Activated CD4-positive, alpha-beta T cell treated with anti-CD3 and anti-CD28 coated beads for 24 hours (primary cell): ENCODE measurements at places on chromosomes 2 and 18.
A peak's percentile ranks its signal among the peaks of the same experiment; 100 is the strongest.

DNA sequence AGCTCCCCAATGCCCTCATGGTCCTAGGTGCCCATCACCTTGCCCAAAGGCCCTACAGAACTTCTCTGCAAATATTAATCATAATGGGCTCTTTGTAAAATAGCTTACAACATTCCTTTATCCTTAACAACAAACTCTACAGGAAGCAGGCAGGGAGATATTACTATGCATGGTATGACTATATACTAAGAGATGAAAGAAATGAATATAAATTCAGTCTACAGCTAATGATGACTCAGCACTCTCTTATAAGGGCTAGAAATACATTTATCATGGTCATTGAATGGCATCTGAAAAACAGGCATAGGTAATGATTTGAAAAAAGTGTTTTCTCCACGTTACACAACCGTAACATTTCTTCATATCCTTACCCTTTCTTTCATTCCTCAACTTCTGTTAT, 254.8 kb upstream of the DSEL start:
- no peak for DNase-seq

- no peak for DNase-seq
Measured at GRCh38 chr2:193199322-193199721, 1004.6 kb upstream of the TMEFF2 start.

- DNase-seq, result no peak
Measured at GRCh38 chr2:159153463-159153862, 133.0 kb downstream of the WDSUB1 start.

- DNase-seq, result no peak
Measured at GRCh38 chr2:71938659-71939587, 208.7 kb downstream of the CYP26B1 start.

DNA sequence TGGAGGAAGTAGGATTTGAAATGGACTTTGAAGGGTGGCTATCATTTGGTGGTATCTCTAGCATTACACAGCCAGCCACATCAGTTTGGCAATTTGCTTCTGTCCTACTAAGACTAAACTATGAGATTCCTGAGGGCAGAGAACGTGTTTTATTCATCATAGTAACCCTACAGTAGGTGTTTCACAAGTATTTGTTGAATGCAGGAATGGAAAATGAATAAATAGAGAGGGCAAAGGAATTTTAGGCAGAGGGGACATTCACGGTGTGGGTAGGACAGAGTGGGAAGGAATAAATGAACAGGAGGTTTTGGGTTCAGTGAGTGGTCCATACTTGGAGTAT, 15.7 kb upstream of the GPR39 start:
- DNase-seq, result no peak

DNA sequence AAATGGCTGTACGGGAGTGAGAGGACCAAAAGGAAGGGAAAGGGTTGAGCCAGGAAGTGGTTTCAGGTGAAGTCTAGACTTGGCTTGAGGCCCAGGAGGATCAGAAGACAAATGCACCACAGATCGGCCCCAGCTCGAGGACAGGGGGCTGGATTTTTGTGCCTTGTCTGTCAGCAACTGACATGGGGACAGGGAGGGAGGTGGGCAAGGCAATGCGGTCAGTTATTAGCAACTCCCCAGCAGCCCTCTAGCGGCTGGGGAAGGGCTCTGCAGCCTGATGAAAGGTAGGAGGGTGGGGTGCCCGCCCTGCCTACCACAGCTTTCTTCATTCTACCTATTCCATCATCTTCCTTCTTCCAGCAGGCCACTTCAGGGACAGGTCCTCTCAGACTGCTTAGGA, 50.0 kb downstream of the CPO start:
- no peak for DNase-seq

DNA sequence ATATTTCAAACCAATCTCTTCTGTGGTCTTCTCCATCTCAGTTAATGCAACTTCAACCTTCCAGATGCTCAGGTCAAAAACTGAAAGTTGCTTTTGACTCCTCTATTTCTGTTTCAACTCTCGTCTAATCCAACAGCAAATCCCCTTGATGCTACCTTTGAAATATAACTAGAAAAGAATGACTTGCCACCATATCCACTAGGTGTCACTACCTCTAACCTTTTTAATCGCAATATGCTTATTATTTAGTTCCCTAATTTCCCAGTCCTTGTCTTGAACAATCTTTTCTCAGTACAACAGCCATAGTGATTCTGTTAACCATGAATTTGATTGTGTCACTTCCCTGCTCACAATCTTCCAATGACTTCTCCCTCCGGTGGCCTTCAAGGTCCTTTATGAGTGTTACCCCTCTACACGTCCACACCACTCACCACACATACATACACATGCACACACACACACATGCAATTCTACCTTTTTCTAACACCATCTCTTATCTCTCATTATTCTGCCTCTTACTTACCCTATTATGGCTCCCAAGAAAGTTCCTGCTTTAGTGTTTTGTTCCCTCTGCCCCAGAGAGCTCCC, 245.5 kb upstream of the KCNJ3 start:
- DNase-seq, result no peak

DNA sequence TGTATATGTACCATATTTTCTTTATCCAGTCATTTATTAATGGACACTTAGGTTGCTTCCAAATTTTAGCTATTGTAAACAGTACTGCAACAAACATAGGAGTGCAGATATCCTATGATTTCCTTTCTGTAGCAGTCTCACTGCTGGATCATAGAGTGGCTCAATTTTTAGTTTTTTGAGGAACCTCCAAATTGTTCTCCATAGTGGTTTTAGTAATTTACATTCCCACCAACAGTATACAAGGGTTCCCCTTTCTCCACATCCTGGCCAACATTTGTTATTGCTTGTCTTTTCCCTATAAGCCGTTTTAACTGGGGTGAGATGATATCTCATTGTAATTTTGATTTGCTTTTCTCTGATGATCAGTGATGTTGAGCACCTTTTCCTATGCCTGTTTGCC, 114.3 kb downstream of the TMEM17 start:
- no peak for DNase-seq

- no peak for DNase-seq
Measured at GRCh38 chr2:142872882-142873724, 4.4 kb upstream of the KYNU start.

DNA sequence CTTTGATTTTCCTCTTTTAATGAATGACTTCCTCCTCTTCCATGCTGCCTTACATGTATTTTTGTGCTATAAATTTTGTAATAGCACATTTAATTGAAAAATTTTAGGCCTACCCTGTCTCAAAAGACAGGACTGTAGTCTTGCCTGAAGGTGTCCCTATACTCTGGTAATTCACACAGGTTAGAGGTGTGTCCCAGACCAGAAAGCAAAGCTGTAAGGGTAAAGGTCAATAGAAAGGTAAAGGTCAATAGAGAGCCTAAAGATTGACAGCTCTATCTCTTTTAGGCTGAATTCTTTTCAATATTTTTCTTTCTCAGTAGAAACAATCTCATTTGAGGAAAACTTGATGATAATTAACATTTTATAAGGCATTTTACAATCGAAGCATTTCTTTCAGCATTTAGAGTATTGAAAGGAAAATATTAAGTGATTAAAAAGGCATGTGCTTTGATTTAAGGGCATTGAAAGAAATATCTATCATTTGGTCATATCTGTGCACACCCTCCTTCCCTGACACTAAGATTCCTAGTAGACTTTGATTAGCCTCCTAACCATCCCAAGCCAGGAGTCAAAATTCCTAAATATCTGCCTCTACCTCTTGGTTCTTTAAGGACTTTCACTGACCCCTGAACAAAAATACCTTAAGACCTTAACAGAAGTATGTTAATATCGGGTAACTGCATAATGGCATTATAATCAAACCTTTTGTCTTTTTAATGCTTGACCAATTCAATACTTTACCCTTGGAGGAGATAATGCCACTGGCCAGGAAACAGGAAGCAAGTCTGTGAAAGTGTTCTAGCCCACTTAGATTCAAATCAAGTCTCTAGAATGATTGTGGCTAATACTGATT, 161.8 kb upstream of the DTNA start:
- no peak for DNase-seq

DNA sequence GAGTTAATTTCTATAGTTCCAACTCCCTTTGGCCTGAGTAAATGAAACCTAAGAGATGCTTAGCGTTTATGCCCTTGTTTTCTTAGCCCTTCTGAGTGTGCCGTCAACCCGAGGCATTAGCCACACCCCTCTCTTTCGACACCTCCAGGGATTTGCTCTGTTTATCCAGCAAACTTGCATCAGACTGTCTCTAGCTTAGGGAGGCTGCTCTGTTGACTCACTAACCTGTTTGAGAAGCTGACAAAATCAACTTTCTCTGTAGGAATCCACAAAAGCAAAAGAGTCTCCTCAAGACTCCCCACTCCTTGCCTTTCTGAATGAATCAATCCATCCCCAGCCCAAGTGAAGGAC, 317.6 kb downstream of the TNS1 start:
- no peak for DNase-seq

GRCh38 chr2:192775459-192776262, 580.9 kb upstream of the TMEFF2 start:
- DNase-seq, result no peak

DNA sequence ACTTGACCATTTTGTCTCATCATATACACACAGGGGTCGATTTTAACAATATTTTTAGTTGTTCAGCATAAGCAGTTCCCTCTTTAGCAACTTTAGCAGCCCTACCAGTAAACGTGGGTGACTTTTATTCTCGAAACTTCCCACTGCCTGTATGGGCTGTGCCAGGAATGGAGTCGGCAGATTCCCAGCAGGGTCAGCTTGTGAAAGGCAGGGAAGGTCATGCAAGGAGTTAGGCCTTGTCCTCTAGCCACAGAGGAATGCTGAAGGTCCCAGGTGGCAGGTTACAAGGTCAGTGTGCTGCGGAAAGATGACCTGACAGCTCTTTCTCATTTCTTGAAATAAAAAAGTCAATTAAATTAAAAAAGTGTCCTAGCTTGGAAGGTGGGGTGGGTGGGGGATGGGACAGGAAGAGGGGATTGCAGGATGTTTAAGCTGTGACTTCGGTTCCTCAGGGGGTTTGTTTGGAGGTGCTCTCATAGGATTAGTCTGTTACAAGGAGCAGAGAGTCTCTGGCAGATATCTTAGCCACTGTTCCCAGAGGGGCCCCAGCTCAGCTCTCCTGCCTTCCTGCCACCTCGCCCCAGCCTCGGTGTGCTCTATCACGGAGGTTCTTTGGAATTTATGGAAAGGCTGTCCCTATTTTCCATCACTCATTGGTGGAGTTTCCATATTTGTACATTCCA, 21.4 kb downstream of the DRC1 start:
- no peak for DNase-seq

DNA sequence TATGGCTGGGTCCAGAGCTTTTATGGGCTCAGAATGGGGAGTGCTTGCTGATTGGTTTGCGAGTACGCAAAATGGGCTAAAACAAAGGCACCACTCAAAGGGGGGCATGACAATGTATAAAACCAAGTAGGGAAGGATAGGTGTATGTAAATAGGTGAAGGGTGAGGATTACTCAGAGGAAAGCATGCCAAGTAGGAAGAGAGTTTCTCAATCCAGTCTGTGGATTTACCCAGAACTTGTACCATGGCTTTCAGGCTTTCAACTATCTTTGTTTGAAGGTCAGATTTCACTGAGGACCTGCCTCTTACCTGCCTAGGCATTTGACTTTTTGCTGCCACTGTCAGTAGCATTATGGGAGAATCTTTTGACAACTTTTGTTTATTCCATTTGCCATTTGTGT, 92.3 kb downstream of the RAB3GAP1 start:
- DNase-seq, result no peak

GRCh38 chr2:25558262-25558661, 115.1 kb downstream of the DTNB start:
- DNase-seq, result peak; percentile 26

DNA sequence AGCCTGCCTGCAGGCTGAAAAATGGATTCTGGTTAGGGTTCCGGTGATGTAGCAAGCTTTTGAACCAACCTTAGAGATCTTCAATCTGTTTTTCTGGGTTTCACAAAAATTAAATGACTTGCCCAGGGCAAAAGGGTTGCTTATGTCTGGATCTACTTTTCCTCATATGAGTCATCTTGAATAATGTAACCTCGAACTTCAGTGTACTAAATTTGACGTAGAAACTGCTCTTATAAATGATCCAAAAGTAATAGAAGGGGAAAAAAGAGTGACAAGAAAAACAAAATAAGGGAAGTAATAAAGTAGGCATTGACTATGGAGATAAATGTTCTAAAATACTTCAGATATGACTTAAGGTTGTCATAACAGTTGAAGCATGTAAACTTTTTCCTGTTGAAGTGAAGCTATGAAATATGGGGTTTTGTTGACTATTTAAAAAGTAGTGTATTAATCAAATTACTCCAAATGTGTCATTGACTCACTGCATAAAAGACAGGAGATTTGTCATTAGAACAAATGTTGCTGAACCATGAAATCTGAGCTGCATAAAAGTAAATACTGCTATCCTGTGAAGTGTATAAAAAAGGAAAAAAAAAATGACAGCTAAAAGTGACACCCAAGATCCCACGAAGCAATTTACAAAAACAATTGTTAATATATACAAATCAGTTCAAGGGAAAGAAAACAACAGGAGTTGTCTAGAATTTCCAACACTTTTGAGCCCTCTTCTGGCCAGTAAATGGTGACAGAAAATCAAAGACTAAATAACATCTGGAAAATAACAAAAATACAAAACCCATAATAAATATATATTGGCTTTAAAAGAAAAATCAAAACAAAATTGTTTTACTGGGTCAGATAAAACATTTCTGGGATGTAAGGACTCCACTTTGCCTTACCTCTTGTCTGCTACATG, 103.6 kb upstream of the SERPINE2 start:
- no peak for DNase-seq

GRCh38 chr2:27074738-27075565, 3.5 kb upstream of the EMILIN1 start:
- DNase-seq, result no peak

- no peak for DNase-seq
Measured at GRCh38 chr2:9912468-9912867, 39.0 kb upstream of the GRHL1 start.

DNA sequence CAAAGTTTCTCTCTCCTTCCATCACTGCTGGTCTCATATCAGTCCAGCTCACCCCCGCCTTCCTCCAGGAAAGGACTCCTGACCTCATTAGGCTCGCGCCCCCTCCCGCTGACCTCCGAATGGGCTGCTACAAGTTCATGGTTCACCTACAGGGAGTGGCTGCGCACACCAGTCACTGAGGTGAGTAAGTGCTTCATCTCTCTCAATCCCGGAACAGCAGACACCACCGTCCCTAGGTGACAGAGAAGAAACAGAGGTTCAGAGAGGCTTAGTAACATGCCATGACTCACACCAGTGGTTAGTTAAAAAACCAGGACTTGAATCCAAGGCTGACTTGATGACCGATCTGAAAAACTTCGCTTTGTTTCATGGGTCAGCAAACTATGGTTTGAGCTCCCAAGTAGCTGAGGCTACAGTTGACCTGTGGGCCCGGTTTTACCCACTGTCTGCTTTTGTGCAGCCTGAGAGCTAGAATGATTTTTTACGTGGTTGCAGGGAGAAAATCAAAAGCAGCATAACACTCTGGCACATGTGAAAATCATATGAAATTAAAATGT, 42.0 kb downstream of the ZFP36L2 start:
- peak; percentile 43 for DNase-seq

- DNase-seq, result no peak
Measured at GRCh38 chr18:5464251-5464650, 79.5 kb downstream of the EPB41L3 start.

DNA sequence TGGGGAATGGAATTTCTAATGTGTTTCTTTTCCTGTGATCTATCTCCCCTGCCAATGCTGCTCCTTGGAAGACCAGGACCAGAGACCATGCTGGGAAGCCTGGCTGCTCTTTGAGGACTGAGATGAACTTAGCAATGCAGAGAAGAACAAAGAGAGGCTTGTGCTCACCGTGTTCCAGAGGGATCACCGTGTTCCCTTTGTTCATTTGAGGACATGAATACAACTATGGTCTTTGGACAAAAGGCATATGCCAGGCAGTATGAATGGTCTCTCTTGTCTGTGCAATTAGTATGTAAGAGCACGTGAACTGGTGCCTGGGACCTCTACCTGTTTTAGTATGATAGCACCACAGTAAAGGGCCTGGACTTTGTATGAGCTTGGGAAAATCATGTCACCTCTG, 139.9 kb downstream of the TDRD15 start:
- no peak for DNase-seq
